ENCODE measurements at places on chromosomes 2 and 18. TPM values are rescaled to one million over a fixed set of nuclear protein-coding genes. Genes with fewer than 3 reads are reported as not detected.

The MAL gene
- total RNA-seq = not detected

The NPHP1 gene
- total RNA-seq = 14.3 TPM

The ERICH2 gene
- total RNA-seq = 1.1 TPM

The SLC66A2 gene
- 31.6 TPM for total RNA-seq

The PTPN2 gene
- 45.1 TPM for total RNA-seq

The PROM2 gene
- 14.2 TPM for total RNA-seq

The SCG2 gene
- total RNA-seq = 163 TPM

- no peak for DNase-seq
These were observed 95.5 kb downstream of the ATP9B start for GRCh38 chr18:79164706-79165105.

- DNase-seq = no peak
These were observed 53.1 kb downstream of the OLA1 start for GRCh38 chr2:174195253-174195652.

DNA sequence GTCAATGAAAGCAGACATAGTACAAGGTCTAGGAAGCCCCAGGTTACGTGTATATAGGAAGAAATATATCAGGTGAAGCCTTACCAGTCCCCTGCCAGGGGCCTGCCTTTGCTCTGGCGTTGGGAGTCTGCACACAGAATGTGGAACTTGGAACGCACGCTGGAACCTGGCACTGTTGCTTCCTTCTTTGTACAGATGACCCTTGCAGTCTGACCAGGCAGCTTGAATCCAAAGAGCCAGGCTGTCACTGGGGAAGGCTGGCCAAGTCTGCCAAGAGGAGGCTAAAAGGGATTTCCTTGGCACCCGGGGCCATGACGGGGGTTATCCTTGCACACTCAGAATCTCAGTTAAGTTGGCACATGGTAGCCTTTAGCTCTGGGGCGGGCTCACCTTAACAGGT is 39.5 kb downstream of the TMEM247 start:
- no peak for DNase-seq

DNA sequence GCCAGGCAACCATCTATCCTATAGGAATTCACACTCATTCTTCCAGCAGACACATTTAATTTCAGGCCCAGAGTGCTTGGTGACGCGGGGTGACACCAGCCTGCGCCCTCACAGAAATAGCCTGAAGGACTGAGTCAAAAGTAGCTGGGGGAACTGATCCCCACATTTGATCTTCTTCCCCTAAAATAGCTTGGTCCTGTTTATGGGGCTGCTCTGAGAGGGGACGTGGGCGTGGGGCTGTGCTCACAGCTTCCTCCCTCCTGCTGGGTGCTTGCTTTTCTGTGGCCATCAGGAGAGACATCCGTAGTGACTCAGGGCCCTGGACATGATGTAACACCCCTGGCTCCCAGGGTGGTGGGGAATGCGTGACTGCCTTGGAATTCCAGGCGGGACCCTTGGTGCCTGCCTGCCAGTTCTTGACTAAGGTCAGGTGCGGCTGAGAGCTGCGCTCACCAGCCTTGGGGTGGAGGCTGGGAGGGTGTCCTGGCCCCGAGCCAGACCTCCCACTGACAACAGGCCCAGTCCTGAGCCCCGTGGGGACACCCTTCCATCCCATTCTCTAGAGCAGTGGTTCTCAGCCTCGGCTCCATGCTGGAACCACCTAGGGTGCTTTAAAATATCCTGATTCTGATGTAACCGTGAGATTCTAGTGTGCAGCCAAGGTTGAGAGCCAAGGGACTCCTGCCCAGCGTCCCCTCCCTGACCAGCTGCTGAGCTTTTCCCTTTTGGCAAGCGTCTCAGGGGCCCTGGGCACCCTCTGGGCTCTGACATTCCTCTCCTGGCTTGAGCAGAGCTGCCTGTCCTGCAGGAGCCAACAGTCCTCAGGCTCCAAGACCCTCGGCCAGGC is 47.4 kb upstream of the SMAD7 start:
- no peak for DNase-seq

DNA sequence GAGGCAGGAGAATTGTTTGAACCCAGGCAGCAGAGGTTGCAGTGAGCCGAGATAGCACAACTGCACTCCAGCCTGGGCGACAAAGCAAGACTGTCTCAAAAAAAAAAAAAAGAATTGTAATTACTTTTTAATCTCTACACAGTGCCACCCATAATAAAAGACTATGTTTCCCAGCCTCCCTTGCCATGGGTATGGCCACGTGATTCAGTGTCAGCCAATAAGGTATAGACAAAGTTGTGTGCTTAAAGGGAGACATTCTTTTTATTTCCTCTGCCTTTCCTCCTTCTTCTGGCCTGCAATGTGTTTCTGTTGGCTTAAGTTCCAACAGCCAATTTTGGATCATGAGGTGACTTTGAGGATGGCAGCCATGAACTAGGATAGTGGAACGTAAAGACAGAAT is 406.9 kb downstream of the LNPK start:
- no peak for DNase-seq

- DNase-seq = no peak
These were observed 9.8 kb downstream of the FZD7 start for GRCh38 chr2:202043475-202043874.

DNA sequence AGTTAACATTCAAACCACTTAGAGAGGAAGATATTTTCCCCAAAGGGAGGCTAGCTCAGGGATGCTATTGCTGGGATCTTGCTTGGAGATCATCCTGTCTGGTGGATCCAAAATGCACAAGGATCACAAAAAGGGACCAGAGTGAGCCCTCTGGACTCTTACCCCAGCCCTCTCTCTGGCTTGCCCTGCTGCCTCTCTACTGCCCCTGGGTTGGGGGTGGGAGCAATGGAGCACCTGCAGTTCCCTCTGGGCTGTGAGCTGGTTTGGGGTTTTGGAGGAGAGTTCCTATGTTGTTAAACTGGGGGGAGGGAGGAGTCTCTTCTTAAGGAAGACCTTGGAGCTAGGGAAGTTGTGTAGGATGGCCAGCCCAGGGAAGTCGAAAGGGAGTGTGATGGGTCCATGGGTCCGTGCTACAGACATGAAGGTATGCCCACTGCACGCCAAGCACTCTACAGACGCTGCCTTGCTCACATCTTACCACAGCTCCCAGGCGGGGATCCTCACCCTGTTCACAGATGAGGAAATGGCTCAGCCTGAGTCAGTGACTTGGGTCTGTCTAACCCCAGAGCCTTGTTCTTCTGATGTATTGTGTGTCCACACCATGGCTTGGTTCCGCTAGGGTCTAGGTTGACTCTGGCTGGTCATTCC is 3.8 kb downstream of the LBH start:
- no peak for DNase-seq

DNA sequence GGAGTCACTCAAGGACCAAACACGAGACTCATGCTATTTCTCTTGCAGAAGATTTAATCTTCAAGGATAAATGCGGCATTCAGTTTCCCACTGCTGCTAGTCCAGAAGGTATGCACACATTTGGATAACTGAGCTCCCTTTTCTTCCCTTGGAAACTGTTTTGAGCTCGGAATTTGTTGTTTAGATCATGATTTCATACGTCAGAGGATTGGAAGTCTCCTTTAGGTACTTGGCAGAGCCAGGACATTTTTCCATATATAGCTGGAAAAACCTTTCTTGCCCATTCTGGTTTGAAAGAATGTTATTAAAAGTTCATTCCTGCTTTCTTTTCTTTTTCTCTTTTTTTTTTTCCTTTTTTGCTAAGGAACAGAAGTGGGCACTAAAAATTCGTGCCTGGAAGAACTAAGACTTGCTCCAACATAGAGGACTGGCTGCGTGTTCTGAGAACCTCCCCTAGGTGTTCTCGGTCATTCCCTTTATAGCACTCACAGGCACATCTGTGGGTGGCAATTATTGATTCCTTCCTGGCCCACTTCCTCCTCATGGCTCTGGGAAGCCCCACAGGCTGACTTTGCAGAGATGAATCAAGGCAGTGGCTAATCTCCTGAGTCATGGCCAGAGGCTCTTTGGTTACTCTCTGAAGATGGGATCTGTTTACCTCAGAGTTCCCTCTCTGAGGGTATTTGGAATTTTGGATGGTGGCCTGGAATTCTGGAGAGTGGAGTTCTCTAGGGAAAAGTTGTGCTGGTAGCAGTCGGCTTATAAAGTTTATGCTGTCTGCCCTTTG is 104.8 kb downstream of the PLCL1 start:
- no peak for DNase-seq

DNA sequence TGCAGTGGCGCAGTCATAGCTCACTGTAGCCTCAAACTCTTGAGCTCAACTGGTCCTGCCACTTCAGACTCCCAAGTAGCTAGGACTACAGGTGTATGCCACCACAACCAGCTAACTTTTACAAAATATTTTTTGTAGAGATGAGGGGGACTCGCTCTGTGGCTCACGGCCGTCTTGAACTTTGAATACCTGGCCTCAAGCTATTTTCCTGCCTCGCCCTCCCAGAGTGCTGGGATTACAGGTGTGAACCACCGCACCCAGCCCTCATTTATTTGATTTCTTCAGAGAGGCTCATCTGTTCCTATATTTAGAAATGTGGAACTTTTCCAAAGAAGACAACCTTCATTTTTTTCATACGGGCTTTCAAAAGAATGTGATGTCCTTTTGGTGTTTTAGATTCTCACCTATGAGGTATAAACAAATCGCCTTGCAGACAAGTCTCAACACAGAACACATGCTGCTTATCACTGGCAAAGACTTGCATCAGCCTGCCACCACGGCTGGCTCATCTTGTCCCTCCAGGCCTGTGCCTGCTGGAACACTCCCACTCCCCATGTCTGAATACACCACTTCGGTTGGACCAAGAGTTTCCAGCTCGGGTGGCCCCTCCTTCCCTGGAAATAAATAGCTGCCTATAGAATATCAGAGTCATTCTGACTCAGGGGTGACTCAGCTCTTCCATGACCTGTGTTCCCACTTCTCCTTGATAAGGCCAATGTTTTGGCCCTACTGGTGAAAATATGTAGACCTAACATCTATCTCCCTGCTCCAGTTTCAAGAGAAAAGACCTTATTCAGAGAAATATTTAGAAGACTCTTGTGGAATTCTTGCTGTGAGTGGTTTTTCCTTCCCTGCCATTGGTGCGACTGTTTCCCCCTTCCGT is 202.6 kb downstream of the TGIF1 start:
- no peak for DNase-seq
